ENCODE measurements at places on chromosomes 16 and 17.
A peak's percentile ranks its signal among the peaks of the same experiment; 100 is the strongest.

DNA sequence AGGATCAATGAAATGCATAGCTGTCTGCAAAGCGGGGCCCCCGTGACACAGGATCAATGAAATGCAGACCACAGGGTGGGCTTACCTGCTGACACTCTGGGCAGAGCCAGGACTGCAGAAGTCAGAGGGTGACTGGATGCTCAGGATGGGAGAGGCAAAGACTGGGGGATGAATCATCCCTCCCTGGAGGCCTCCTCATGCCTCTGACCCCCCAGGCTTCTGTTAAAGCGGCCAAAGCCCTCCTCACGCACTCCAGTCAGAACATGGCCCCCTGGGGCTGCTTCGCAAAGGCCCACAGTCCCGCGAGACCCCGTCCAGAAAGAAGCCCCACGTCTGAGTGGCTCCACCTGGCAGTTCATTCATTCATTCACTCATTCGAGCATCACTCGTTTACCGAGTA is 38.4 kb upstream of the FOXF1 start:
- DNase-seq = no peak

GRCh38 chr16:80711406-80711805 is 93.0 kb downstream of the CDYL2 start:
- DNase-seq = no peak

GRCh38 chr16:30472328-30472942 is at the start of gene ITGAL:
Gene ITGAL, plus strand, starts transcription at chr16:30472742. Its CDS starts 96 bp downstream, at chr16:30472838.
- peak; percentile 83 for DNase-seq

DNA sequence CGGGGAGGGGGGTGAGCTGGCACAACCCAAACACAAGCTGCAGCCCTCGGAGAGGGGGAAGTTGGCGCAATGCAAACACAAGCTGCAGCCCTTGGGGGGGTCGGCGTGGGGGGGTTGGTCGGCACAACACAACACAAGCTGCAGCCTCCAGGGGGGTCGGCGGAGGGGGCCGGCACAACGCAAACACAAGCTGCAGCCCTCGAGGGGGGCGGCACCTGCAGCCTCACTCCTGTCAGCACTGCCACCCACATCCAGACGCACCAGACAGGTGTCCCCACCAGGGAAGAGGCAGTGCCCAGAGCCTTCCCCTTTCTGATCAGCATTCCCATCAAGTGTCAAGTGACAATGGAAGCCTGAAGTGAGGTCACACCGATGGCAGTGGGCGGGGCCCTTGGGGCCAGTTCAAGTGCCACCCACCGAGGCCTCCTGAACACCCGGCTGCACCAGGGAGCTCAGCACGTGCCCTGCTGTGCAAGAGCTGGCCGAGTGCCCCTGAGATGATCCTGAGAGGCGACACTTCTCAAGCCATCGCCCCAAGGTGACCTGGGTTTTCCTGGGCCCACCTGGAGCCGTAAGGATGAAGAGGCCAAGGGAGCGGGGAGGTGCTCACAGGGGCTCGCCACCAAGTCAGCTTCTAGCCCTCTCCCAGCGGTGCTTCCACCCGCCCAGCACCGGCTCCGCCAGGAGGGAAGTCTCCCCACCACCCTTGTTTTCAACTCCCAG is 59.3 kb downstream of the KLHDC4 start:
- DNase-seq = no peak

GRCh38 chr16:50781043-50781442 is 39.2 kb downstream of the CYLD start:
- DNase-seq = no peak

DNA sequence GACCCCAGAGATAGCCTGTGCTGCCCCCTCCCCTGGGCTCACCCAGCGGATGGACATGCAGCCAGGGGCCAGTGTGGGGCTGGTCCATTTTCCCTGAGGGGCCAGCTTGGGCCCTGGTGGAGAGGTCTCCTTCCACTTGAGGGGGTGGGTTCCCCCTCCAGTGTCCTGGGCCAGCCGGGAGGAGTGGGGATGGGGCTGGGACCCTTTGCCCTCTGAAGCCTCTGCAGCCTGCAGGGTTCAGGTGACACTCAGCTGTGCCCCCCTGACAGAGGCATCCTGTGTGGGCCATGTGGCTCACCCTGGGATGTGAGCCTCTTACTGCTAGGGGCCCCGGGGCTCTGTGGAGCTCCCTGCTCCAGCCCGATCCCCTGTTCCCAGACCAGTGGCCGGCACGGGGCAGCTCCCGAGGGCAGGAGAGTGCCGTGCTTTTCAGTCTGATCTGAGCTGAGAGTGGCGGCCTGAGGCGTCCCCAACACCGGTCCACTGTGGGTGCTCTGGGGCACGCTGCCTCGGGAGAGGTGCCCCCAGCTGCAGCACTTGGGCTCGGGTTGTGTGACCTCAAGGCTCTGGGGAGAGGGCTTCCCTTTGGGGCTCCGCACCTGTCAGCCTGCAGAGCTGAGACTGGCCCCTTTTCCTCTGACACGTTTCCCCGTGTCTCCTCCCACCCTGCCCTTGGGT is 439 bp upstream of the GNG13 start:
- no peak for DNase-seq

DNA sequence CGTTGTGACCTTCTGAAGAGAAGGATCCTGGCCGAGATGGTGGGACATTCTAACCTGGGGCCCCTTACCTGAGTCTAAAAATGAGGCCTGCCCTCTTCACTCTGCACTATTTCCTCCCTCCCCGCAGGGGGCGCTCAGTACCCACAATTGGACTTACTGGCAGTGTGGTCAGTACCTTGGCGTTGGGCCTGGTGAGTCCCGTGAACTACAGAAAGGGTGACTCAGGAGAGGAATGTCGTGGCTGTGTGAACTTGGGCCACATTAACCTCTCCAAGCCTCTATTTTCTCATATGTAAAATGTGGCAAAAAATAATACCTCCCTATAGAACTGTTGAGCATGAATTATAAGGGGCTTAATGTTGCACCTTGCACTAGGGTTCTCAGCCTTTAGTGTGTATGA is 3.9 kb downstream of the RSAD1 start:
- peak; percentile 66 for DNase-seq

- no peak for DNase-seq
Observed at GRCh38 chr16:51165043-51165442, 14.0 kb upstream of the SALL1 start.

- DNase-seq = no peak
Observed at GRCh38 chr17:17546399-17547185, 44.9 kb downstream of the PEMT start.

DNA sequence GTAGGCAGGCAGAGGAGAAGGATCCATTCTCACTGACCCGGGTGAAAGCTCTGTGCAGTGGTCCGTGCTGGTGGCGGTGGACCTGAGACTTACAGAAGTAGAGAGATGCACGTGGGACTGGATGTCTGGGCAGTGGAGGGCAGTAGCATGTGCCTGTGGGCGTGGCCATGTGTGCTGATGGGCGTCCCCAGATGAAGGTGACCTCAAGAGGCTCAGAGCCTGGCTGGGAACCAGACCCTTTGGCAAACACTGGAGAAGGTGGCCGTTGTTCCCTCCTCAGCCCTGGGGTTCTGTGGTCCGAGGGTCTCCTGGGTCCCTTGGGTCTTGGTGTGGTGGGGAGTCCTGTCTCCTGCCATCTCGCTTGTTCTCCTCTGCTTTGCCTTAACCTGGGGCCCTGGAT is 15.6 kb downstream of the WSCD1 start:
- DNase-seq = no peak

DNA sequence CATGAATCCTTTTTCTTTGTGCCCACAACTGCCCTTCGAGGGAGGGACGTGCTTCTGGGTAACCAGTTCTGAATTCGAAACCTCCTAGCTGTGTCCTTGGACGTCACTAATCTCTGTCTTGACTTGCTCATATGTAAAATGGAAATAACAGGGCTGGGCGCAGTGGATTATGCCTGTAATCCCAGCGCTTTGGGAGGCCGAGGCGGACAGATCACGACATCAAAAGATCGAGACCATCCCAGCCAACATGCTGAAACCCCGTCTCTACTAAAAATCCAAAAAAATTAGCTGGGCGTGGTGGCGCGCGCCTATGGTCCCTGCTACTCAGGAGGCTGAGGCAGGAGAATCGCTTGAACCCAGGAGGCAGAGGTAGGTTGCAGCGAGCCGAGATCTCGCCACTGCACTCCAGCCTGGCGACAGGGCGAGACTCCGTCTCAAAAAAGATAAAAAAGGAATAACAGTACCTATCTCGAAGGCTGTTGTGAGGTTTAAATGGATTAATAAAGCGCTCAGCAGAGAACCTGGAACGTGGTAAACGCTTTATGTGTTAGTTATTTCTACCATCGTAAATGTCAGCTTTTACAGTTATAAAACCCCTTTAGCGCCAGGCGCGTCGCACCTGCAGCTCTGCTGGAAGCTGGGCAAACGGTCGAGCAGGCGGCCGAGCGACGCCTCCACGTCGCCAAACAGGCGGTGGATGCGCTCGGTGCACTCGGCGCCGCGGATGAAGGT is 641 bp downstream of the COG8 start:
- no peak for DNase-seq

GRCh38 chr17:35612924-35613521 is 25.9 kb downstream of the AP2B1 start:
- peak; percentile 8 for DNase-seq

DNA sequence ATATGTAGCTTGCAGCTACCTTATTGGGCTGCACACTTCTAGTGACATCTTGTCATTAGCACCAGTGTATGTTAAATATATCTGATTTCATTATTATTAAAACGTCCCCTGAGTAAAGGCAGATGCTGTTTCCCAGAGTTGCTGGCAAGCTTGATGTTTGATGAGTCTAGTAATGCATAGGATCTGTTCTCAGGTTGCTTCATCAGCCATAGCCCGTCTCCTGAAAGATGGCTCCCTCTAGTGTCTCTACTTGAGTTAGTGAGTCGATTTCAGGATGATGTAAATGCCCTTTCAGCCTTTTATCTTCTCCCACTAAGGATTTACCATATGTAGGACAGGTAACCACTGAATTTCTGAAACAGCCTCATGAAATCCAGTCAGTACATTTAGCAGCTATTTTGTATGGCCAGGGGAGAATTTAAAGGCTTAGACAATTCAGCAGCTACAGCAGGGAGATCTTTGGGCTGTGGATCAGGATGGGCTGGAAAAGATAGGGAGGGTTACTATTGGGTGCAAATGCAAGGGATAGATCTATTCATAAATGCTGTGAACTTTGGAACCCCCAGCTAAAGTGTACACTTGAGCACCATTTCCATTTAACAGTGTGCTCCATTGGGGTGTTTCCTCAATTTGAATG is 376.3 kb downstream of the CNTNAP4 start:
- DNase-seq = no peak

DNA sequence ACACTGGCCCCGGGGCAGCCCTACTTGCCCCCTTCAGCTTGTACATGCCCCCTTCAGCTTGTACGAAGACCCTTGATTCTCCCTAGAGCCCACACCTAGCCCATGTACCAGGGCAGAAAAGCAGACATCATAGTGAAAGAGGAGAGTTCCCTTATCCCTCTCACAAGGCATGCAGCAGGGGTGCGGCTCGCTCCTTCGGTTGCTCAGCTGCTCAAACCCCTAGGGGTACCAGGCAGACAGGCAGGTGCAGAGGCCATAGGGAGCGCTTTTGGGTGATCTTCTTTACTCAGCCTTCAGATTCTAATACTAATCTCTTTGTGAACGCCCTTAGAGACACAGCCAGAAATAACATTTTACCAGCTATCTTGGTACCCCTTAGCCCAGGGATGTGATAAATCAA is 286.3 kb downstream of the NPIPA8 start:
- DNase-seq = no peak

DNA sequence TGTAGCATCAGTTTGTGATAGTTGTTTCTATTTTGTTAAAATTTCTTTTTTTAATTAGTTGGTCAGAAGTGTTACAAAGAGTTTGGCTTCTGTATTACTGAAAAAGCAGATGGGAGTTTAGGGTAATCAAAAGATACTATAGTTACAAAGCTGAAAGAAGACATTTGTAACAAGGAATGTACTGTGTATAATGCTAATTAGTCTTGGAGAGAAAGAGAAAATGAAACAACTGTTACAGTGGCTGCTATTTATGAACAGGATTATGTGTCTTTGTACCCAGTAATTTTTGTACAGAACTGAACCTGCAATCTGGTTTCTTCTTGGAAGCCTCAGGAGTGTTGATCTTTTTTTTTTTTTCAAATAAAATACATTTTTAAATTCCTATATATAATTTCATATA is 14.3 kb downstream of the GDPD1 start:
- DNase-seq = no peak

- no peak for DNase-seq
Observed at GRCh38 chr17:7407082-7407481, 563 bp upstream of the NLGN2 start.

Measured in activated T-cell treated with anti-CD3 and anti-CD28 coated beads for 24 hours (primary cell).